Kasumi-1 (cell line): ENCODE measurements at places on chromosomes 5 and 9.

- no peak for DNase-seq
Observed at GRCh38 chr9:35568196-35568595, 36.9 kb upstream of the TESK1 start.

GRCh38 chr5:111313017-111313724 lies 89.0 kb downstream of the CAMK4 start:
- no peak for DNase-seq

DNA sequence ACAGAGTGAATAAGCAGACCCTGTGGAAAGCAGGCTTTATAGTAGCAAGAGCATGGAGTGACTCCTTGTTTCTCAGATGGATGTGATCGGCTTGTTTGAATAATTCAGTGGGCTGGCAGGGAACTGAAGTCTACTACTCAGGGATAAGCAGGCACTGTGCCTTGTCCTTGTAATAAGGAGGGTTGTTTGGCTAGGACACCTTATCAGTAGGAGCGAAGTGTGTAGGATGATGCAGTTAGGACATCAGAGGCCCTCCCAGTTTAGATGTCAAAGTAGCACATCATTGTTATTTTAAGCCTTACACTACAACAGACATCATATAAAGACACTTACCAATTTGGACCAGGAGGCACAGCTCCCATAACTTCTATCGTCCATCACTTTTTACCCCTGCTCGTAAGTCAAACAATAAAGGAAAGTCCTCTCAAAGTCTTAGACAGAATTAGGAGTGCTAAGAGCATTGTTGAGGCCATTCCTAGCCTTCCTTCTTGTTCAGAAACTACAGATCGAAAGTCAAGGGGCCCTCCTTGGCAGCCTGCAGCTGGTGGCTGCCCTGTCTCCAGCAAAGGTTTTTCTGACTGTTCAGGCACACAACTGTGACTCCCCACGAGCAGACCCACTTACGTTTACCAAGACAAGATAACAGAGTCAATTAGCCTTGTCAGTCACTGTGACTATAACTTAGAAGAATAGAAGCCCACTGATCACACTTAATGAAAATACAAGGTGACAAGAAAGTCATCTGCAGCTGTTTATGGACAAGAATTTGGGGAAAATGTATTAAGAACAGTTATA lies 218.6 kb downstream of the SNX18 start:
- no peak for DNase-seq

DNA sequence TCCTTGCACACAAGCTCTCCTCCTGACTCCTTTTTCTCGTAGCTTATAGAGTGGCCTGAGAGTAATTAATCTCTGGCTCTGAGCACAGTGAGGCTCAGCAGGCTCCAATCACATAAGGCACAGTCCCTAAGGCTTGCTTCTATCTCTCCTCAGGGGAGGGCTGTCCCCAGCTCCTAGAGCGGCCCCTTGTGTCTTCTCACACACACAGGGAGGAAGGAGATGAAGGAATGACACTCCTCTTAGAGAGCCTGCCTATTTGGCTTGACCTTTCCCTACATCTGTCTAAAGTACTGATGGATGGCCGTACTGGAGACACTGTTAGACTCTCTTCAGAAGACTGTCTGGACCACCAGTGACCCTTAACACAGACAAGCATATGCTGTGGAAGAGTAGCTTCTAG lies 12.9 kb downstream of the TAS2R1 start:
- DNase-seq, result no peak

DNA sequence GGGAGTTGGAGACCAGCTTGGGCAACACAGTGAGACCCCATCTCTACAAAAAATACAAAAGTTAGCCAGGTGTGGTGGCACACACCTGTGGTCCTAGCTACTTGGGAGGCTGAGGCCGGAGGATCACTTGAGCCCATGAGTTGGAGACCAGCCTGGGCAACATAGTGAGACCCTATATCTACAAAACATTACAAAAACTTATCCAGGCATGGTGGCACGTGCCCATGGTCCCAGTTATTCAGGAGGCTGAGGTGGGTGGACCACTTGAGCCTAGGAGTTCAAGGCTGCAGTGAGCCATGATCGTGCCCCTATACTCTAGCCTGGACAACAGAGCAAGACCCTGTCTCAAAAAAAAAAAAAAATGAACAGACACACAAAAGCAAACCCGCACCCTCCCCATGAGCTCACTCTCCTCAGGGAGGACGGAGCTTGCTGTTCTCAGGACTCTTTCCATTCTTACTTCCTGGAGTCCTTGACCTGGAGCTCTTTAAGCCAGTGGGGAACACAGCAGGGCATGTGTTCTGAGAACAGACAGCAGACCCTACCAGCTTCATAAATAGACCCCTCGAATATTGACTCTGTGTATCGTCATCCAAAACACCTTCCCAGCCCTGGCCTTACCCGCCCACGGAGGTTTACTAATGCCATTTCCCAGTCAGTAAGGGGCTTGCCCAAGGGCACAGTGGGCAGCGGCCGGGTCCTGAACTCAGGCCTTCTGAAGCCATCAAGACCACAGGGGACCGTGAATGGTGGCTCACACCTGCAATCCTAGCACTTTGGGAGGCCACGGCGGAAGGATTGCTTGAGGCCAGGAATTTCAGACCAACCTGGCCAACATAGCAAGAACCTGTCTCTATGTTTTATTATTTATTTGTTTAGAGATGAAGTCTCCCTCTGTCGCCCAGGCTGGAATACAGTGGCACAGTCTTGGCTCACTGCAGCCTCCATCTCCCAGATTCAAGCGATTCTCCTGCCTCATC lies 11.1 kb downstream of the PTGES2 start:
- DNase-seq, result no peak

DNA sequence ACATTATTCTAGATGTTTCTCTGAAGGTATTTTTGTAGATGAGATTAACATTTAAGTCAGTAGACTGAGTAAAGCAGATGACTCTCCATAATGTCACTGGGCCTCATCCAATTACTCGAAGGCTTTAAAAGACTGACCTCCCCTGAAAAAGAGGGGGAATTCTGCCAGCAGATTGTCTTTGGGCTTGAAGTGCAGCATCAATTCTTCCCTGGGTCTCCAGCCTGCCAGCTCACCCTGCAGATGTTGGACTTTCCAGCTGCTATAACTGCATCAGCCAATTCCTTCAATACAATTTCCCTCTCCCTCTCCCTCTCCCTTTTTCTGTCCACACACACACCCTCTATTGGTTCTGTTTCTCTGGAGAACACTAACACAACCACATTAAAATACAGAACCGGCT lies 472.8 kb downstream of the SPOCK1 start:
- DNase-seq, result no peak

GRCh38 chr9:114033397-114034103 lies 44.5 kb downstream of the AMBP start:
- peak; percentile 18 for DNase-seq

GRCh38 chr5:127650022-127650421 lies 1.1 kb downstream of the CTXN3 start:
- no peak for DNase-seq

DNA sequence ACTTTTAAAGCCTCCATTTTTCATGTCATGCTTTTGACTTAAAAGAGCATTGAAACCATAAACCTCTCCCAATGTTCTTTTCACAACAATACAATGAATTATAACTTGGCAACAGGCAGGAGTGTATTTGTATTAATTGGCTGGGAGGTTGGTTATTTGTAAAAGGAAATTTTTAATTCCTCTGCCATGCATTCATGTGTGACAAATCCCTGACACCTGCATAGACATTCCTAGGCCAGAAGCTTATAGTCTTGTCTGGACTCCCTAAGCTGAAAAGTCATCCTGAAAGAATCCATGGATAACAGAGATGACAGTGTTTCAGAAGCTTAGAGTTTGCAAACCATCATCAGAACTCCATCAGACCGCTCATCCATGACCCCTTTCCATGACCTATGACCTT lies 76.3 kb upstream of the PTGER4 start:
- DNase-seq, result no peak

GRCh38 chr5:123865641-123866040 lies 353.7 kb downstream of the CSNK1G3 start:
- no peak for DNase-seq

GRCh38 chr9:71106992-71107391 lies 14.4 kb downstream of the TRPM3 start:
- no peak for DNase-seq

DNA sequence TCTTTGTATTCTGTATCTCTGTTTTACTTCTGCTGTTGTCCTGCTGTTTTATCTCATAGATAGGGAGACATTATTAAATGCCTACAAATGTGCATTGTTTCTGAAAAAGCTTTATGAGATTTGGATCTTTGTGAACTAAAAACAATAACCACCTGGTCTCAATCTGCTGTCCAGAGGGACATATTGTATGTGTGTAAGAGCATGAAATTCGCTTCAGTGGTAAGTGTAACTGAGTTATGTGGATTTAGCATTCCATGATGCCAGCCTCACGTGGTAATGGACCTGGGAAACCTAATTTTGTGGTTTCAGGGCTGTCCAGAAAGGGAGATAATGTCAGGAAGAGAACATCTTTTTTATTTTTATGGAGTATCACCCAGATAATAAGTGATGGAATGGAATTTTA lies 119.3 kb downstream of the GDNF start:
- DNase-seq, result no peak

DNA sequence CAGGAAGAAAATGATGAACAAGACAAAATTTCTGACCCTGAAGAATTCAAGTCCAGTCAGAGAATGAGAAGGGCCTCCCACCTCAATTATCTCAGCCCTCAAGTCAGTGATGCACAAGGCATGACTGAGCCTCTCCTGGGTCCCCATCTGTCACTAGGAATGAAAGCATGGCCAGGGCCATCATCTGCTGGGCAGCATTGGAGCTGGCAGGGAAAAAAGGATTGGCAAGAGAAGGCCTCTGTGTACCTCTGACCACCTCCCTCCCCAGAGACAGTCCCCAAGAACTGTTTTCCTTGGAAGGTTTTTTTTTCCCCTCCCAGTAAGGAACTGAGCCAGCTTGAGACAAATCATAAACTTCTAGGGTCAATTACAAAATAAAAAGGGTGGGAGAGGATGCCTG lies 76.7 kb downstream of the KLHL3 start:
- no peak for DNase-seq

GRCh38 chr9:98500337-98500919 lies 208.3 kb downstream of the GABBR2 start:
- DNase-seq, result no peak

- DNase-seq, result no peak
Observed at GRCh38 chr5:132003170-132003744, 8.2 kb downstream of the ACSL6 start.

- DNase-seq, result peak; percentile 83
Observed at GRCh38 chr5:68285851-68286611, 70.5 kb downstream of the PIK3R1 start.

DNA sequence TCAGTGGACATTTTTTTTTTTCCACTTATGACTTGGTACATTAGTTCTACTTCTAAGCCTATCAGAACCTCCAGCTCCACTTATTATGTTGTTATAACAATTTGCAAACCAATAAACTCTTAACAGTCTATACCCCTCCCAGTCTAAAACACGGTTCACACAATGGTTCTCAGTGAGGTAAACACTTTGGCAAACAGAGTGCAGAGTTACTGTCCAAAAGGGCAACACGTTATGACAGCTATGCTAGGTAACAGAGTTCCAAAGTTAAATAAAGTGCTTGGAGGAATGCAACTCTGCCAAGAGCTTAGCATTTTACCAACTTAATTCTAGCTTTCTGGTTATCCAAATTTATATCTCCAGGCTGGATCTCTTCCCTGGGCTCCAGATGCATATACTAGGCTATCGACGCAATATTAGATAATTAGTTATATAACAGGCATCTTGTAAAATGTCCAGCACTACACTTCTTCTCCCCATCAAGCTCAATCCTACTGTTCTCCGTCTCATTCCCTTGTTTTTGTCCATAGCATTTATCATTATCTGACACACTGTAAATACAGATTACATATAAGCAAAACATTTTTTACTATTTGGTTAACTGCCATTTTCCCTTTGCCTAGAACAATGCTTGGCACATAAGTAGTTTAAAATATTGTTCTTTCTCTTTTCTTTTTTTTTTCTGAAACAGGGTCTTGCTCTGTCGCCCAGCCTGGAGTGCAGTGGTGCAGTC lies 14.3 kb downstream of the FNBP1 start:
- DNase-seq, result no peak

- no peak for DNase-seq
Observed at GRCh38 chr5:95734906-95735305, 3.8 kb downstream of the RHOBTB3 start.

- DNase-seq, result peak; percentile 25
Observed at GRCh38 chr9:90773617-90774016, 28.0 kb upstream of the SYK start.

- no peak for DNase-seq
Observed at GRCh38 chr9:38257626-38258215, 134.8 kb upstream of the ALDH1B1 start.

DNA sequence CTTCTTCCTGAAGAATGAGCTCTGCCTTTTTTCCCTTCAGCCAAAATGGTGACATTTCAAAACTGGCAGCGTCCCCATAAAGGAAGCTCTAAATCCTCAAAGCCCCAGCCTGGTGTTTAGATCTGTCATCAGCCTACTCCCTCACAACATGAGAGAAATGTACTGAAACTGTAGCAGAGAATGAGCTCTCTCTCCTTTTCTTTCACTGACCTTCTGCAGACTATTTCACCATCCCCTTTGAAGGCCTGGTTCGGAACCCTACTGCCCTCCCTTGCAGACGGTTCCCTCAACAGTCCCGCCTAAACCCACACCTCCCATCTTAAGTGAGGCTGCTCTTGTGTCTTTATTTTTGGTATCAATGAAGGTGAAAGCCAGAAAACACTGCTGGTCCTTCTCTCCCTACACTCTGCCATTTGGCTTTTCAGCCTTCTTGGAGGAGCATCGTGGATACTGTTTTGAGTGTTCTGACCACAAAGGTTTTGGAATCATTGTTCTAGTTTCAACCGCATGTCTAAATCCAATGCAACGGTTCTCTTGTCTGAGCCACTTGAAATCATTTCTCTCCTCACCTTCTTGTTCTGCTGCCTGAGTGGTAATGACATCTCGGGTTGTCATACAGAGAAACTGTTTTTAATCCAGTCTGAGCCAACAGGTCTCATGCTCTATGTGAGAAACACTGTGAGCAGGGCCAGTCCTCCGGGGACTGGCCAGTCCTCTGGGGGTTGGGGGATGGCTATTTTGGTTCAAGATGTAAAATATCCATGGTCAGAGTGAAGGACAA lies 39.0 kb downstream of the ITK start:
- DNase-seq, result no peak

DNA sequence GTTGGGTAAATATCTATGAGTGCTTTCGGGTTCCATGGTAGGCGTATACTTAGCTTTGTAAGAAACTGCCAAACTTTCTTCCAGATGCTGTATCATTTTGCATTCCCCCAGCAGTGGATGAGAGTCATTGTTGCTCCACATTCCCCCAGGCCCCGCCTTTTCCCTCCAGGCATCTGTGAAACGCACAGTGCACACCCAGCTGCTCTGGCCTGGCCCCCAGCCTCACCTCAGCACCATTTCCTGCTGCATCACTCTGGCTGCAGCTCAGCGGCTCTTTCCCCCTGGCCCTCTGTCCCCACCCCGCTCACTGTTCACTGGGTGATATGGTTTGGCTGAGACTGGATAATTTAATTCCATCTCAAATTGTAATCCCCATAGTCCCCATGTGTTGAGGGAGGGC lies 76.6 kb upstream of the SPTLC1 start:
- DNase-seq, result no peak

- no peak for DNase-seq
Observed at GRCh38 chr5:167993771-167994170, 297.7 kb upstream of the WWC1 start.
